ENCODE measurements at places on chromosomes 12 and 14.

GRCh38 chr14:33315721-33316120 lies 377.0 kb downstream of the NPAS3 start:
- DNase-seq: no peak

DNA sequence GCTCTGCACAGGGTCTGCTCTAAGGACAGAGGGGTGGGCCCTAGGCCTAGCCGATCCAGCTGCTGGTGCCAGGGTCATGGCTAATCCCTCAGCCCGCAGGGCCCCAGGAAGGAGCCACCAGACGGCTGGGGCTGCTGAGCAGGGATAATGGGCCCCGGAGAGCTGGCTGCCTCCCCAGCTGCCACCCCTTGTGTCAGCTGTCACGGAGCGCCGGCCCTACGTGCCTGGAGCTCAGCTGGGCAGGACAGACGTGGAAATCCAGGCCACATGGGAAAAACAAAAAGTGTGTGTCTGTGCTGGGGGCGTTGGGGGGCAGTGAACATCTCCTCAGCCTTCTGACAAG lies 36.2 kb downstream of the CHGA start:
- DNase-seq: no peak

DNA sequence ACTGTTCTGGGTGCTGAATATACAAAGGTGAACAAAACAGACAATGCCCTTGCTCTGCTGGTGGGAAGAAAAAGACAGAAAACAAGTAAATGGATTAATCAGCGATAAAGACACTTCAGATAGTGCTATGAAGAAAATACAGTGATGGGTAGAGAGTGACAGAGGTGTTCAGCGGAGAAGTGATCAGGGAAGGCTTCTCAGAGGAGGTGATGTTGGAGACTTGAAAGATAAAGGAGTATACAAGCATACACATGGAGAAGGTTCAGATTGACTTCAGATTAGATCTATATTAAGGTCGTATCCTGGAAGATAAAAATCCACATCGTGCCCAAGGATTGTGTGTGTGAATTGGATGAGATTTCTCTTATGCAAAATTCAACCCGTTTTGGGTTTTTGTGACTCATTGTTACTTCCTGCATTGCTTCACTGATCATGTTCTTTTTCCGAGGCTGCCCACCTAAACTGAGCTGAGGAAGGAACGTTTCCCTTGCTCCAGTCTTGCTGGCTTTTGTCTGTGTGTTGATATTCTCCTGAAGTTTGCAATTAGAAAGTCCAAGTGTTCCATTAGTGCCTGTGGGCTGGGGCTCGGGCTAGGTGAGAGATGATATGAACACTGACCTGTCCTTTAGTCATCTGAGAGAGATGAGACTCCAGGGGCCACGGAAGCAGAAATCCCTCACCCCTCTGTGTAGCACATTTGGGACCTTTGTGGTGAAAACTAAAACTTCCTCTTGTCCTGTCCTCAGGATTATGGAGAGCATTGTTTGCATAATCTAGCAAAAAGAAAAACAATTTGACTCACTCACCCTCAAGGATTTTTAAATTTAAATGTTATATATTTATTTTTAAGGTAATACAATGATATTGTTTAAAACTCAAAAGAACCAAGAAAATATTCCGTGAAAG lies 27.6 kb downstream of the PLXNC1 start:
- no peak for DNase-seq

DNA sequence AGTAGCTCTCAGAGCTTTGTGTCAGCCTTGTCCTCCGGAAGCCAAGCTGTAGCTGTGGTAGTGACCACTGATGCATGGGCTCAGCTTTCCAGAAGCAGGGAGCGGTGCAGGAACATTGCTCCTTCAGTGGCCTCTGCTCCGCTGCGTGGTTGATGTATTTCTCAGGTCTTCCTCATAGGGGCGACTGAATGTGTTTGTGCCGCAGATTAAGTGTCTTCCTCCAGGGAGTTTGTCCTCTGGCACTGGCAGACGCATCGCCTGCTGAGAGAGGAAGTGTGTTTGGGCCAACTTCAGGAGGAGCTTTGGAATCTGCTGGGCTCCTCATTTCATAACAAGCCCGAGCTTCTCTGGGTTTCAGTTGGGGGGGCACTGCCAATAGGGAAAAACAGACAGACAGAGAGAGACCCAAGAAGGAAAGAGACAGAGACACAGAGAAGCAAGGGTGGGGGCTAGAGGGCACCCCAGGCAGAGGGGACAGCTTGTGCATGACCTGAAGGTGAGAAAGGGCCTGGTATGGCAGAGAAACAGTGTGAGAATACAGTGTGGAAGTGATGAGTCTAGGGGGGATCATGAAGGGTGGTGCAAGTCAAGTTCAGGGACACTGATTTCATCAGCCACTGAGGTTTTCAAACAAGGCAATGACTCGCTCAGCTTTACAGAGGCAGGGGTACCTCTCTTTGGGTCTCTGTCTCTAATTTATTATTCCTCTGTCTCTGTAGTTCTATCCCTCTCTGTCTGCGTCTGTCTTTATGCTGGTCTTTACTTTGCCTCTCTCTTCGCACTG lies 69.4 kb upstream of the PRIMA1 start:
- DNase-seq: no peak

DNA sequence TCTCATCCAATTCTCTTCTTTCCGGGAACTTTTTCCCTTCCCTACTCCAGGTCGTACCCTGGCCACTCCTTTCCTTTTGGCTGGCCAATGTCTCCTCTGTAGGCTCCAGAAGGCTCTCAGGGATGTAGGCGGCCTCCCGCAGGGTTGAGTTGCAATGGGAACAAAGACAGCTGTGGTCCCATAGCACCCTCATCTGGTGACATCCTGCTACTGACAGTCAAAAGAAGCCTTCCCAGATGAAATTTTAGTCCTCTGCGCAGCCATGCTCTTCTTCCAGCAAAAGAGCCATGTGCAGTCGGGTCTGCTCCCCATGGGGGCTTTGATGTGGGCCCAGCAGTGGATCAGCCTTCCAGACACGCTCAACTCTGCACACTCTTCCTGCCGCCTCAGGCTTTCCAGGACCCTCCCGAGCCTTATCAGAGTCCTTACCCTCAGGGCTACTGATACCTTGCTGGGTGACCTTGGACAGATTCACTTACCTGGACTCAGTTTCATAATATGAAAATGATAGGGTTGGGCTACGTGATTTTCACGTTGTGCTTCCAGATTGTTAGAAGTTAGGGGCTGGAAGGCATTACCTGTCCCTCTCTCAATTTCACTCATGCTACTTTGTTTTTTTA lies 5.5 kb upstream of the CELA1 start:
- DNase-seq: peak; percentile 58

DNA sequence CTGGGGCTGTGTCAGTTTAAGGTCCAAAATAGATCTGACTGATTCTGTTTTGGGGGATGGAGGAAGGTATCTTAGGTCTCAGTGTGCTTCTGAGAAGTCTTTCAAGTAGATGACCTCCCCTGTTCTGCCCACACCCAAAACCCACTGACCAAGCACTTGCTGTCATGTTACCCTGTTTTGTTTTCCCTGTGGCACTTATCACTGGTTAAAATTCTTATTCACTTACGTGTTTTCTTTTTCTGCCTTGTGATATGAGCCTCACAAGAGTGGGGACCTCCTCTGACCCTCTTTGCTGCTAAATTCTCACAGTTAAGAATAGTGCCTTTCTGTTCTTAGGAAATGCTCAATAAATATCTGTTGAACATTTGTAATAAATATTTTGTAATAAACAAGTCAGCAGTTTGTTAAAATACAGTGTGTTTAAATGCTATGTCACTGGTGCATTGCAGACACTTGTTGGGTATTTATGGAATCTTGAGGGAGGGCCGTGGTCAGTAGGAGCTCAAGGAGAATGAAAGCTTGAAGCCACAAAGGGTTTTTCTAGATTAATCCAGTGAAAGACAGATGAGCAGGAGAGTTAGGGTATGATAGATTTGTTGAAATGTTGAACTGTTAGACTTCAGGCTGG lies 20.9 kb downstream of the PLEKHA5 start:
- DNase-seq: no peak

DNA sequence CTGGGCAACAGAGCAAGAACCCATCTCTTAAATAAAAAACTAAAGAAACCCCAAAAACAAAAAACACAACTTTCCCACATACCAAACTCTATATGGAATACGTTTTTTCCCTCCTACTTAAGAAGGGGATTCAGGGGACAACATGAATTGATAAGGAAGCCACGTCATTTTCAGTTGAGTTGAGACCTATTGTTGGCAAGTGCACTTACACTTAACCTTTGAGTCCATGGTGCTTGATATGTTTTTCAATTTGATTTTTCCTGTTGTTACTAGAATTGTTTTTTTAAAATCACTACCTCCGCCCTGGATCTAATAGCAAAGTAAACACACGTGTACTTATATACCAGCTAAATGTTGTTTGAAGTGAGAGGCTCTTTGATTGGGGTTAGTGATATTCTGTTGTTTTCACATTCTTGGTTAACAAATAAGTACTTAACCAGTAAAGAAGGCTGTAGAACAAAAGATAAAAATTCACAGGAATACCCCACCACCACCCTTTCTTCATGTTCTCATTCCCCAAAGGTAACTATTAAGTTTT lies 2.0 kb downstream of the FAM177A1 start:
- DNase-seq: no peak

DNA sequence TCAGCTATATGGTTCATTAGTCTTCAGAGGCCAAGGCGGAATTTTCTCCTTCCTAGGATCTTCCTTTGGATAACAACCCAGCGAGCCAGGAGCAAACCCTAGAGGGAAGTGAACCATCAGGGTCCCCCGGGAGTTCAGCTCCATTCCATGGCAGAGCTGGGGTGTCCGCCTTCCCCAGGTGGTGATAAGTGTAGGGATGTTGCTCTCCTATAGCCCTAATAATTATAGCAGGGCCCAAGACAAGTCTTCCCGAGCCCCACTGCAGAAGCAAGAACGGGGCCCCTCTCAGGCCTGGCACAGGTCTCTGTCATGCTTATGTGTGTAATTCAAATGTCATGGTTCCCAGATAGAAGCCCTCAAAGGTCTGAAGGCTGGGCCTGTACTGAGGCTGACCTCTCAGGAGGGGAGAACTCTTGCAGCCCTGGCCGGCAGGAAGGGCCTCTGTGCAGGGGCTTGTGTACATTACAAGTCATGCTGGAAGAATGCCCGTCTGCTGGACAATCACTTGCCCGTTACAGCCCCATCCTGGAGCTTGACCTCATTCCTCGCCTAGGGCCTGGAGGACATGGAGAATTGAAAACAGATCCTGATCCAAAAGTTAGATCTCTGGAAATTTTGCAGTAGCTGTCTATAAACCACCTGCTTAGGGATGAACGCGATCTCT lies 17.3 kb downstream of the LRTM2 start:
- no peak for DNase-seq

DNA sequence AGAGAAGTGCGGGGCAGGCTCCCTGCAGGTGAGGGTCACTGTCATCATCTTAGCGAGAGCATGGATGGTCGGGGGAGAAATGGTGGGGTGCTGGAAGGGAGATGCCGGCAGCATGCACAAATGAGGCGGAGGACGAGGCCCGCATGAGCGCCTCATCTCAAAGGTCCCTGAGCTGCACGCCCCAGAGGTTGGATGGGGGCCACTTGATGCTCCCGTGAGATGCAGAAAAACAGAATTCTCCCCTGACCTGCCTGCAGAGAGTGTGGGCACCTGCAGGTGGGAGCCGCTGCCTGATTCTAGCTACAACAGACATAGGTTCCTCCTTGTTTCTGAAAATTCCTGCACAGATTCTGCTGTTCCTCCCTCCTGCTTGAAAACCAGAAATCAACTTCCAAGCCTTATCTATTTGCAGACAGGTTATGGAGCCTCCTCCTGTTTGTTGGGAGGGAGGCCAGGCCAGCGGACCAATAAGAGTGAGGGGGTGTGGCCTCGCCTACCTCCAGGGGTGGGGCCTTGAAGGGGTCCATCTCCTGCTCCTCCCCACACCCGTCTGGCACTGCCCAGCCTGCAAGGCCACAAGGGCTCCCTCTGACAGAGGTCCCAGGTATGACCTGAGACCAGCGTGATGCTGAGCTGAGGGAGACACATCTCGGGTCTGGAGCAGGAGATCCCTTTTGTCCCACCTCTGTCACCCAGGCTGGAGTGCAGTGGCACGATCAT lies 67.2 kb downstream of the KDM2B start:
- DNase-seq: no peak

DNA sequence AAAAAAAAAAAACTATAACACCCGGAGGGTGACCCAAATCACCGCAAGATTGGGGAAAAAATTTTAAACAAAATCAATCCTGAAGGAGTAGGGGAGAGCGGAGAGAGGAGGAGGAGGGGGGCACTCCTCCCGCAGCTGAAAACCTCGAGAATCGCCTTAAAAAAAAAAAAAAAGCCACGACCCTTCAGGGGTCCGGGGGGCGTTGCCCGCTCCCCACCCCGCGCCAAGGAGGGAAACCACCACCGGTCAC lies 254 bp downstream of the GTF2A1 start:
- no peak for DNase-seq

DNA sequence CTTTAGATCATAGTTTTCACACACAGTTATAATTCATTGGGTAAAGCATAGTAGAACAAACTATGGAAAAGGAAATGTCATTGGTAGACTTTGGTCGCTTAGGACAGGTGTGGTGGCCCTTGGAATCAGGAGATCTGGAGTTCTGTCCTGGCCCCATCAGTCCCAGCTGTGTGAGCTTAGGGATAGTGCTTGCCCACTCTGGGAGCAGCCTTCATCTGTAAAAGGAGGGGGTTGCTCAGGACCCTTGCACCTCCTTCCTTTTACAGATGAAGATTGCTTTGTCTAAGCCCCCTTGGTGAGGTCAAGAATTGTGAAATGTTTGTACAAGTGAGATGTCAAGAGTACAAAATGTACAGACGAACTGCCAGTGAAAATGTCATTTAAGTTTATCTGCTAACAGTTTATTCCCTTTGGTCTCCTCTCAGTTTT lies 93.2 kb downstream of the BORCS5 start:
- no peak for DNase-seq

GRCh38 chr12:11732023-11732422 lies 82.5 kb downstream of the ETV6 start:
- DNase-seq: no peak

DNA sequence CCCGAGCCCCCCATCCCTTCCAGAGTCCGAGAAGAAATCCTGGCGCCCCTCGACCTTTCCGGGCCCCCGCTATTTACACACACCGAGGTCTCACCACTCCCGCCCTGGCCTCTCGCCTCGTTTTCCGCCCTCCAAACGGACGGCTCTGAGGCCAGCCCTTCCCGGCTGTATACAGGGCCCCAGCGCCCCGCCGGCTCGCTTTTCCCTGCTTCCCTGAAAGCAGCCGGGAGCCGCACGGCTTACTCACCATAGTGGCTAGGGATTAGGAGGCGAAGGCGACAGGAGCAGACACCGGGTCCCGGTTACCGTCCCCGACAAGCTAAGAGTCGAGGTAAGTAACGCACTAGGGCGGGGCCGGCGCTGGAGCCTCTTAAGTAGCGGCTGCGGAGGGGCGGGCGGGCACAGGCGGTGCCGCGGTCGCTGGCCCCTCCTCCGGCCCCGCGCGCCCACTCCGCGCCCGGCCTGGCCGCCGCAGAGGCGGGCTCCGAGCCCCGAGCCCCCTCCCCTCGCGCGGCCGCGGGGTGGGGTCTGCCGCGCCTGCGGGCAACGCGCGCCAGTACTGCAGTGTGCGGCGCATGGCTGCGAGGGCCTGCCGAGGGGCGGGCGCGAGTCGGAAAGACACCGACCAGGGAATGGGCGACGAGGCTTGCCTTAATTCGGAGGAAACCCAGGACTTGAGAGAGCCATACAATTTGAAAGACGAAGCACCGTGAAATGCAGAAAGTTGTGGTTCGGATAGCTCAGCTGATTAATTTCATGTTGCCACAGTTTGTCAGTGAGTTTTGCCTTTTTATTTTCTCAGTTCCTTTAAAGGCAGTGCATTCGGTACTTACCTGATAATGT lies at the start of gene TUBA1B:
TUBA1B (minus strand) TSS at position 345 of the 843 bp plus-strand sequence; CDS start at position 250, 95 bp downstream.
- peak; percentile 92 for DNase-seq

- no peak for DNase-seq
Measured at GRCh38 chr14:58808828-58809227, 171.1 kb downstream of the DACT1 start.

- DNase-seq: no peak
Measured at GRCh38 chr14:47008732-47009131, 357.2 kb upstream of the RPL10L start.

GRCh38 chr12:93167331-93167730 lies 210.4 kb upstream of the NUDT4 start:
- no peak for DNase-seq
